ENCODE measurements at places on chromosomes 7 and 10. TPM values are rescaled to one million over a fixed set of nuclear protein-coding genes. Genes with fewer than 3 reads are reported as not detected.

PON3 gene
- 5.6 TPM for total RNA-seq

C10orf90 gene
- not detected for total RNA-seq

NKX1-2 gene
- total RNA-seq = not detected

MEOX2 gene
- 1.6 TPM for total RNA-seq

NPC1L1 gene
- total RNA-seq = not detected

GRCh38 chr10:29681676-29682448 lies 47.1 kb upstream of the SVIL start:
- no peak for DNase-seq

DNA sequence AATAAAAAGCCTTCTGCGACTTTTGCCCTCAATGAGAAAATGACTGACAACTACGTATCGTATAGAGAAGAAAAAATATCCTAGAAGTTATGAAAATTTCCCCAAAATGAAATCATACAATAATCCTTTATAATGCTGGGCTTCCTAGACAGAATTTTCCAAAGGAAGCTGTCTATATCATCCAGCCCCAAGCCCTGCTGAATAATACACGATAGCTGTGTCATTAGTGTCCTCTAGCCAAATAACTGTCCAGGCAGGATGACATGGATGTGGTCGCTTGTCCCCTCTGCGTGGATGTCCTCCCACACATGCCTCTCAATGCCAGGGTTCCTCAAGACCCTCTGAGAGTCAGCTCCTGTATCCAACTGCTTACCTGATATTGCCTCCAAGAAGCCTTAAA lies 61.7 kb upstream of the ECHDC3 start:
- DNase-seq = no peak

DNA sequence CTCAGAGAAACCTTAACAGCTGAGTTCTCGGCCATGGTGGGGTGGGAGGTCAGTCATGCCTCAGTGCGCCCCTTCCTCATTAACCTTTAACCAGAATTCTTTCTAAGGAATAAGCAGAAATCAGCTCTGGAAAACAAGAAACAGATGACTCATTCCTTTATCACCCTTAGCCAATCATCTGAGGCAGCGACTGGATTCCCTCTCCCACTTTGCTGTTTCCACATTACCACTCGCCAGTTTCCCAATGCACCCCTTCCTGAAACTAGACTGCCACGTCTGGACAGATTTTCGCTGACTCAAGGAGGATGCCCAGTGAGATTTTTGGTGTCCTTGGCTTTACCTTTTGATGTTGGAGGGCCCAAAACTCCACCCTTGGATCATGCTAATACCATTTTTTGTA lies 223.8 kb downstream of the PLXDC2 start:
- DNase-seq = no peak

- DNase-seq = no peak
These were observed 31.3 kb upstream of the GDF10 start for GRCh38 chr10:47268696-47269095.

DNA sequence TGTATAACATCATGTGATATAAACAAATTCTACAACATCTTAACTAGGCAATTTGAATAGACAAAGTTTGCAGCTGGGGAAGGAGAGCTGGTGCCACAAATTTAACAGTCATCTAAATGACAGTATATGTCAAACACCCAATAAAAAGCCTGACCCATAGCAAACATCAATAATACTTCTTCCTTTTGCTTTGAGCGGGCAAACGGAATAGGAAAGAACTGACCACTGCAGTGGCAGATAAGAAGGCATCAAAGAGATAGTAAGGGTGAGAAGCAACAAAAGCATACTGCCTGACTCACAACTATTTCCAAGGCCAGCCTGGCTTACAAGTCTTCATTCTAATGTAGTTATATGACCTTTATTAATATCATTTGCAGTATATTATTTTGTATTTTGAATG lies 99.9 kb downstream of the LRRN3 start:
- DNase-seq = no peak

GRCh38 chr10:3107426-3107961 lies 40.1 kb downstream of the PFKP start:
- peak; percentile 52 for DNase-seq

- DNase-seq = no peak
These were observed 200.8 kb downstream of the ELMO1 start for GRCh38 chr7:37247861-37248260.

GRCh38 chr10:9762966-9763656 lies 1254.6 kb upstream of the CELF2 start:
- DNase-seq = no peak

DNA sequence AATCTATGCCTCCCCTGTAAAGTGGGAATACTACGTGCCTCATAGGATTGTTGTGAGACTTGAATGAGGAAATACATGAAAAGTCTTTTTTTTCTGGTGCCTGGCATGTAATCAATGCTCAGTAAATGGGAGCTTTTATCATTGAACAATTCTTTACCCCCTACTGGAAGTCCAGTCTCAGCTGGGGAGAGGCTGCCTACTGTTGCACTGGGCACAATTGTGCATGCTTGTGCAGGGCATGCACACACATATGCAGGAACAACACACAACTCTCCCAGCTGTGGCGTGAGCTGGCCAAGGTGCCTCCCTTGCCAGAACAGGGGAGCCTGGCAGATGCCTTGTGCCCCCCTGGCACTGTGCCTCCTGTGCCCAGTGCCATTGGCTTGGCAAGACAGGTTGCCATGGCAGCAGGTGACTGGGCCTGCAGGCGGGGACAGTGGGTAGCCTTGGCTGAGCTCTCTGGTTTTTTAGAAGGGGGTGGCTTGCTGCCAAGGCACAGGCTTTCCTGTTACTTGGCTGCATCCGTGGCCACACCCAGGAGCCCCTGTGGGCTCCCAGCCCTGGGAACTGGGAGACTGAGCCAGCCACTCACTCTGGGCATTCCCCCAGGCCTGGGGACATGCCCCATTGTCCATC lies 16.1 kb upstream of the PALD1 start:
- peak; percentile 24 for DNase-seq

DNA sequence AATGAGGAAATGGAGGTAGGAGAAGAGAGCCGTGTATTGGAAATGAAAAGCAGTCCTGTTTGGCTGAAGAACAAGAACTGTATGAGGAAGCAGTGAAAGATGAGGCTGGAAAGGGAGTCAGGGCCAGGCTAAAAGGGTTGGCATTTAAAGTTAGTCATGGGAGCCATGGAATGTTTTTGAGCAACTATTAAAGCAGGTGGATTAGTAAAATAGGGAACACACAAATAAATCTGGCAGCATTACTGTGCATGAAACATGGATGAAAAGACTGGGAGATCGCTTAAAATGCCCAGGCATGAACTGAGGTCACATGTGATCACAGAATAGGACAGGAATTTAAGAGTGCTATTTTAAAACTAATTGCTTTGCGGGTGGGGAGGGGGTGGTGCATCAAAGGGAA lies 1.4 kb upstream of the IFRD1 start:
- DNase-seq = no peak

DNA sequence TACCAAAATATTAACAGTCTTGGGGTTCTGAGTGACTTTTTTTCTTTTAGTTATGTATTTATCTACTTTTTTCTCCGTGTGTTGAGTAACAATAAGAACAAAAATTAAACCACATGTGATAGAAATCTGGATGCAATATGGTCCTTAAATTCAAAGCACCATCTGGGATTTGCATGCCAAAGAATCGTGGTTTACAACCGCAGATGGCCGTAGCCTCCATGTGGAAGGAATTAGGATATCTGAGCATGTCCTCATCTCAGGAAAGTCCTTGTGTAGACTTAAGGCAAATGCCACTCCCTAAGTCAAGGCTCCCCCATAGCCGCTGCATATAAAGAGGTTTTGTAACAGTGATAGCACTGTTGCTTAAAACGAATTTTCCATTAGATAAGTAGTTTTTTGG lies 304.0 kb downstream of the ZEB1 start:
- DNase-seq = no peak

- DNase-seq = no peak
These were observed 233.6 kb downstream of the BAMBI start for GRCh38 chr10:28910956-28911355.

Measured in left colon (tissue), 2 donors.